ENCODE measurements at places on chromosomes 11 and 22.

- no peak for DNase-seq
Observed at GRCh38 chr11:131624531-131624930, 254.1 kb downstream of the NTM start.

DNA sequence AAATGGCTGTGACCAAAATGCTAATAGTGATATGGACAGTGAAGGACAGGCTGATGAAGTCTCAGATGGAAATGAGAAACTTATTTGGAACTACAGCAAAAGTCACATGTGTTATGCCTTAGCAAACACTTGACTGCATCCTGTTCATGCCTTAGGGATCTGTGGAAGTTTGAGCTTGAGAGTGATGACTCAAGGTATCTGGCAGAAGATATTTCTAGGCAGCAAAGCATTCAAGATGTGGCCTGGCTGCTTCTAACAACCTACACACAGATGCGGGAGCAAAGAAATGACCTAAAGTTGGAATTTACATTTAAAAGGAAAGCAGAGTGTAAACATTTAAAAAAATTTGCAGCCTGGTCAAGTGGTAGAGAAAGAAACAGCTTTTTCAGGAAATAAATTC, 28.1 kb upstream of the CD81 start:
- no peak for DNase-seq

DNA sequence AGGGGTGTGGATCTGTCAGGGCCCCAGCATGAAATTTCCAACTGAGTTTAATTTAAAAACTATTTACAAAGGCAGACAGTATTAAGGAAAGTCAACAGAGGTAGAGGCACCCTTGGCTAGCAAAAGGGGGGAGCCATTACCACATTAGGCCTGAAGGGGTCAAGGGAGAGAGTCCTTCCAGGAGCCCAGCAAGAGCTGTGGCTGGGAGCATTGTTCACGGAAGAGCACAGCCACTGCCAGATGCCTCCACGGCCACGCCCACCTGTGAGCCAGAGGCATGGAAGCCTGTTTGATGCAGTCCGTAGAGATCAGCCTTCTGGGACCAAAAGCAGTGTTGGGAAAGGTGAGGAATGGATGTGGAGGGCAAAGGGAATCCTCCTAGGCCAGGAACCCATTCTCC, 102.6 kb downstream of the GALNT18 start:
- no peak for DNase-seq

GRCh38 chr11:95134491-95134890, 44.8 kb downstream of the ENDOD1 start:
- DNase-seq: no peak

DNA sequence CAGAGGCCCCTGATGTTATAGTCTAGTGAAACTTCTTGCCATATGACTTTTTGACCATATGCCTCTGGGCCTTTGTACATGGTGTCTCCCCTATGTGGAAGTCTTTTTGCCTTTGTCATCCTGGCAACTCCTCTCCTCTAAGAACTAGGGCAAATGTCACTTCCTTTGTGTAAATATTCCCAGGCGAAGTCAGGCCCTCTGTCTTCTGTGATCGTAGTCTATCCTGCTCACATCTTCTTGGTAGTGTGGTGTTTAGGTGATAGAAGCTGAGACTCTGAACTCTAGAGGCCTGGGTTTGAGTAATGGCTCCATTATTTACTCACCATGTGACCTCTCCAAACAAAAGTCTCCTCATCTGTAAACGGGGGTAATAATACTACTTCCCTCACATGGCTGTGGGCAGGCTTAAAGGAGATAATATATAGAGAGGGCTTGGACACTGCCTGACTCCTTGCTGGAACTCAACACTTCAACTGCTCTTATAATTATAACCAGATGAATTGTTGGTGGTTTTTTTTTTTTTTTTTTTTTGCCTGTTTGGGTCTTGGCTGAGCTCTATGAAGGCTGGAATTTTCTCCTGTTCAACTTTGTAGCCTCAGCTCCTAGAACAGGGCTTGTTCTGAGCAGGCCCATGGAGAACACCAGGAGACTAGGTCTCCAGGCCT, 43.8 kb downstream of the INSC start:
- DNase-seq: no peak

GRCh38 chr11:19201737-19202605, at the start of gene CSRP3:
TSS of gene CSRP3 (minus strand) at chr11:19201983. CDS start at chr11:19192448, 9,535 bp downstream.
- no peak for DNase-seq

DNA sequence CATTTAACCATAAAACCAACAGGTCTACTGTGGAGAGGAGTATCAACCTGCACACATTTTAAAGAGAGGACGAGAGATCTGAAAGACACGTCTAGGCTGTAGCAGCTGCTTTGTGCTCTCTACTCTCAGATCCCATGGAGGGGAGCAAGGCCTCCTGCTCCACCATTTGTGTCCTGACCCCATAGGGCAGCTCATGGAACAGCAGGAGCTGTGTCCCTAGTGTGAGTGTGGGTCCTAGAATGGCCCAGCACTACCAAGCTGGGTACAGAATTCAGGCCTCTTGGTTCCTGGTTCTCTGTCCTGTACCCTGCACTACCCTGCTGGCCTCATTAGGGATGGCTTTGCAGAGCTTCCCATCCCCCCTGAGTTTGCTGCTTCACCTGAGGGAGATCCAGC, 76.5 kb downstream of the DHCR7 start:
- no peak for DNase-seq

GRCh38 chr11:128569291-128569690, 18.1 kb downstream of the ETS1 start:
- no peak for DNase-seq

- DNase-seq: peak; percentile 6
Observed at GRCh38 chr11:30128269-30128932, 102.4 kb upstream of the FSHB start.

GRCh38 chr11:79076526-79077115, 364.2 kb downstream of the TENM4 start:
- DNase-seq: no peak

GRCh38 chr11:45454917-45455401, 168.8 kb upstream of the SYT13 start:
- DNase-seq: no peak

- no peak for DNase-seq
Observed at GRCh38 chr11:93072229-93072914, 102.9 kb downstream of the MTNR1B start.

- no peak for DNase-seq
Observed at GRCh38 chr11:102729849-102730815, 5.4 kb upstream of the MMP8 start.

GRCh38 chr22:49937758-49938564, 19.5 kb downstream of the CRELD2 start:
- no peak for DNase-seq
